Stimulated activated CD8-positive, alpha-beta memory T cell treated with anti-CD3 and anti-CD28 coated beads, Interleukin-7, amount 100 ng/mL, for 1 hour (primary cell): ENCODE measurements at places on chromosomes 3 and 15.

DNA sequence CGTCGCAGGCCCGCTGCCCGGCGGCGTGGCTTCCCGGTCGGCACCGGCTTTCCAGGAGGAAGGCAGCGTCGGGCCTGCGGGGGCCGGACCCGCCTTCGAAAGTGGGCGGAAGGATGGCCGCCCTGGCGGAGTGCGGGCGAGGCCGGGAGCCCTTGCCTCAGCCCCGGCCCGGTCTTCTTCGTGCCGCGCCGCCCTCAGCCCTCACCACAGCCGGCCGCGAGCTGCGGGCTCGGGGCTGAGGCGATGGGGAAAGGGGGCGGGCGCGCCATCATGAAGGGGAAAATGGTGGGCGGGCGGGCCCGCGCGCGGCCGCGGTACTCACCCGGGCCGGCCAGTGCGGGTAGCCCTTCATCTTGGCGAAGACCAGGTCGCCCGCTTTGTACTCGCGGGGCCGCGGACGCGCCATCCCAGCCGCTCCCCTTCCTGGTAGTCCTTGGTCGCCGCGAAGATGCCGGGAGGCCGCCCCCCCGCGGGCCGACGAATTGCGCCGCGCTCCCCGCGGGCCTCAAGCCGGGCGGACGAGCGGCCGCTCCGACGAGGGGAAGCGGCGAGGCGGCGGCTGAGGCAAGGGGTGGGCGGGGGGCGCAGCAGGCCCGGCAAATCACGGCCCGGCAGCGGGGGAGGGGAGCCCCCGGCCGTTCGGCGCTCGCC, 489 bp downstream of the HDGFL3 start:
- no peak for DNase-seq

DNA sequence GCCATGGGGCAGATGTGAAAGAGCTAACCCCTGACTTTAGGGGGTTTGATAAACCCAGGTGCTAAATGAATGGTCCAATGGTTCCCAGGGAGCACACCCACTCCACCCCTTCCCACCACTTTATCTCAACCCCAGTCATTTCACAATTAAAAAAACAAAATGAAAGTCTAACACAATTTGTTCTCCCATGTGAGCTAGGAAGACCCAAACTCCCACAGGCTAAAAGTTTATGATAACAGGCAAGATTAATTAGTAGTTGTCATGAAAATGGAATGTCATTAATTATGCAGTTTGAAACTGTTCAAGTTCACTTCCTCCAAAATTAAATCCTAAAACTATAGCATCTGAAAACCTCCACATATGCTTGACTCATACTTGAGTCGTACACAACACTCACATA, 63.3 kb upstream of the TPM1 start:
- DNase-seq: no peak

- no peak for DNase-seq
Observed at GRCh38 chr3:50655009-50655830, 19.5 kb upstream of the DOCK3 start.

GRCh38 chr15:87045746-87046145, 966.1 kb downstream of the AGBL1 start:
- no peak for DNase-seq

DNA sequence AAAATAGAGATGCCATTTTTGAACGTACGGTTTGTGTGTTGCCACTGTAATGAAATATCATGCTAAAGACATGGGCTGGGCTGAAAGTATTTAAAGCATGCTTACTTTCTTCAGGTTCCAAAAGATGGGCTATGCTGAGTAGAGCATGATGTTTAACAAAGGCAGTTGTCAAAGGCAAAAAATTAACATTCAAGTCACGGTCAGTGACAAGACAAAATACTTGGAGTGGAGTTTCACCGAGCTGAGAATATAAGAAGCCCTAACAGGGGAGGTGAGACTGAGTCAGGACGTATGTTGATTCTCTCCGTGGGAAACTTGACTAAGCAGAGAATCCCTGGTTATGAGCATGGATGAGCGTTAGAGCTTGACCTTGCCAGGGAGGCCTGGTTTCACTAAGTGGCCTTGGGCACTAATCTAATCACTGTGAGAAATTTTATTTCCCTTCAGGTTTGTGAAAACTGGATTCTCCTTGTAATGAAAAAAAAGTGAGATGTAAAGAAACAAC, 218.2 kb upstream of the ADAMTS9 start:
- no peak for DNase-seq

GRCh38 chr3:134060561-134061385, 31.0 kb upstream of the SLCO2A1 start:
- DNase-seq: no peak

DNA sequence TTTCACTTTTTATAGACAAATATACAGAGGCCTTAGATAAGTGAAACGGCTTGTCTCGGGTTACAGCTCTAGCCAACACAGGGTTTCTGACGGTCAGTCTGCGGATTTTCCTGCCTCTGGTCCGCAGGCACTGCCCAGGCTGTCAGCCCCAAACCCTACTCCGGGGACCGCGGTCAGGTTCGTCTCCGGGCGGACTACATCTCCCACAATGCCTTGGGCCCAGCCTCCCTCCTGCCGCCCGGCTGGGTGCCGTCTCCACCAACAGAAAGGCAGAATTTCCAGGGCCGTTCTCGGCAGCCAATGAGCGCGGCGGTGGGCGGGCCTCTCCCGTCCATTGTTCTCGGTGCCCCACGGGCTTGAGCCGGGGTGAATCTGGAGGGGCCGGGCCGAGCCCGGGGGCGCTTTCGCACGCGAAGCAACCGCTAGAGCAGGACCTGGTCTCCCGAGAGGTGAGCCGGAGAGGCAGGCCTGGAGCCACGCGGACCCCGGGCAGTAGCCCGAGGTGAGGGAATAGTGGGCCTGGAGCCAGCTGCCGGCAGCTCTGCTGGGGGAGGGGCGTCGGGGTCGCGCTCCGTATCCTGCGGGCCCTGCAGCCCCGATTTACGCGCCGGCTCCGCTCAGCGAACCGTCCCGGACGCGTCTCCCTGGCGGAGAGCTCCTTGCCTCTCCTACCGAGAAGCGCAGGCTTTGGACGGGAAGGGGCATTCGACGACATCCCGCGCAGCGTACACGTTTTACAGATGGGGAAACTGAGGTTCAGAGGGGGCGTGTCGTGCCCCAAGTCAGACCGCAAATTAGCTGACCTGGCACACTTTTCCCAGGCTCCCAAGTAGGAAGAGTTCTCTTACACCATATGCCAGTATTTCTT, at the start of gene ZSCAN2:
Gene ZSCAN2 (plus strand): TSS at position 323 of the 868 bp plus-strand sequence. CDS start 2,919 bp downstream, outside the sequence.
- peak; percentile 84 for DNase-seq

DNA sequence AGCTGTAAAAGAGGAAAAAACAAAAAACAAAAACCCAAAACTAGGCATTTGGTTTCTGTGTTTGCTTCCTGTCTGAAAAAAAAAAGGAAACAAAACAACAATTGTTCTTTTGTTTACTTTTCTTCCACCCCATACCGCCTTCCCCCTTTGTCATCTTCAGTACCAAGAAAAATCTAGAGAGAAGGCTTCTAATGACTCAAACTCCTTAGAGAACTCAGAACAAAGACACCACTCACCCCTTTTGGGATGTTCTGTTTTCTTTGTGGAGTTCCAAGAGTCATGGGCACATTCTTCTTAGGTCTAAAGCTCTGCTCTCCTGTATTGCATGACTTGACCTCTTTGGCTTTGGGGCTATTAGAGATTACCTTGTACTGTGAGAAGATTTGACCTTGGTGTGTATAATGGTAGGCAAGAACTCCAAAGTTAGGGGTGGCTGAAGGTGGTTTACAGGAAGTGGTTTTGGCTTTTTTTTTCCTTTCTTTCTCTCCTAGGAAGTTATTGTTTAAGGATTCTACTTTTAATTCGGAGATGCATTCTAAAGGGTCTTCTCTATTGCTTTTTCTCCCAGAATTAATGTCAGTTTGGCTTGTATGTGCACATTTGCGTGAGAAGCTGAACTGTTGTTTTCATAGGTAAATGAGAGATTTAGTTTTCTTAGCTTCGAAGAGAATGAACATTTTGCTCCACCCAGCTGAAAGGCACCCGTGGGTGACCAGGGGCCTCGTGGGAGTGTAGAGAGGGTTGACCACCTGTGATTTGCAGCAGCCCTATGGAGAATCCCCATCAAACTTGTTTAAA, 39.5 kb upstream of the ZBTB20 start:
- no peak for DNase-seq
